ENCODE measurements at places on chromosomes 4 and X. TPM values are rescaled to one million over a fixed set of nuclear protein-coding genes. Genes with fewer than 3 reads are reported as not detected.

DNA sequence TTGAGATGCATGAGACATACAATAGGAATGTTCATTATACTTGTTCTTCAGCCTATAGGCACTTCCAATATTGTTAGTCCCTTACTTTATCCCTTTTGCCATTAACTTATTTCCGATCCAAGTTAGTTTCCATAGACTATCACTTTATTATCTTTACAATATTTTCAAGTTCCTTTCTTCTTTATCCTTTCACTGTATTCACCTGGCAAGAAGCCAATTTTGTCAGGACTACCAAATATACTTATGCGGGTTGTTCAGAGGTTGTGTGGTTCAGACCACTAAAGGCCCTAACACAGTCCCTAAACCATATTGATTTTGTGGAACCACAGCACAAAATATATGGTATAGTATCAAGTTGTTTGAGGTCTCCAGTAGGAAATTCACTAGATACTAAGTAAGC, 245.0 kb upstream of the HTR2C start:
- no peak for DNase-seq

DNA sequence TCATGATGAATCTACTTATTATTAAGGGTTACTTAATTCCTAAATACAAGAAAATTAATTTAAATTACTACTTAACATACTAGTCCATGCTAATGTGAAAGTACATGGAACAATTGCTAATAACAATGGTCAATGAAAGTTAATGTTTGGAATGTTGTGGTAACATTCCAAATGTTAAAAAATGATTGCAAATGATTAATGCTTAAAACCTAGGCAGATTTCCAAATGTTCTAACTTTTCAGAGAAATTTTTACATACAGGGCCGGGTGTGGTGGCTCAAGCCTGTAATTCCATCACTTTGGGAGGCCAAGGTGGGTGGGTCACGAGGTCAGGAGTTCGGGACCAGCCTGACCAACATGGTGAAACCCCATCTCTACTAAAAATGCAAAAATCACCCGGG, 1851.3 kb upstream of the PCDH7 start:
- DNase-seq: no peak

DNA sequence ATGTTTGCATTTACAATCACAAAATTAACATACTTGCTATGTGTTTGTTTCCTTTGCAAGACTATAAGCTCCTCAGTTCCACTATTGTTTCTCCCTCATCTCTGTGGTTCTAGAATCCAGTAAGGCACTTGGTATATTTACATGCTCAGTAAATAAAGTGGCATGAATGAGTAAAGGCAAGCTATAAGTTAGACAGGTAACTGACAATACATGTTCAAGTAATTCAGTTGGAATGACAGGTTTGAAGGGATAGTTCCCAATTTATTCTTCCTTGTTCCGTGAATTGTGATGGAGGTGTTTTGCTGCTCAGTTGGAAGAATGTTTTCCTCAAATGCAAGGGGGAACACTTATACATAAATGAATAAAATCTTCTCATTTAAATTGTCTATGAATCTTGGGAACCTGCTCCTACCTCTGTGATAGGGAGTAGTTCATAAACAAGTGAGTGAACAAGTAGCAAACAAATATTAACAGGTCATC, 54.1 kb upstream of the DHX15 start:
- DNase-seq: no peak

DNA sequence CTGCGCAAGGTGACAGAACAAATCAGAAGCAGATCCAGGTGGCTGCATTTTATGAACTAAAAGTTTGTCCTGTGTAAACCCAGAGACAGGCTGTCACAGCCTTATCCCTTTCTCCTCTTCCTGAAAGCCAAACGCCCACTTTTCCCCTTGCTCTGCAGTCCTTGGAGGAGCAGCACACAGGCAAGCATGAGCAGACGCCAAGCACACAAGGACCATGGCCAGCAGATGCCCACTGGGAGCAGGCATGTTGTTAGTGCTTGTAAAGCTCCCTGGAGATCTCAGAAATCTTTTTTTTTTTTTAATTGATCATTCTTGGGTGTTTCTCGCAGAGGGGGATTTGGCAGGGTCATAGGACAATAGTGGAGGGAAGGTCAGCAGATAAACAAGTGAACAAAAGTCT, 11.5 kb upstream of the HOPX start:
- DNase-seq: no peak

DNA sequence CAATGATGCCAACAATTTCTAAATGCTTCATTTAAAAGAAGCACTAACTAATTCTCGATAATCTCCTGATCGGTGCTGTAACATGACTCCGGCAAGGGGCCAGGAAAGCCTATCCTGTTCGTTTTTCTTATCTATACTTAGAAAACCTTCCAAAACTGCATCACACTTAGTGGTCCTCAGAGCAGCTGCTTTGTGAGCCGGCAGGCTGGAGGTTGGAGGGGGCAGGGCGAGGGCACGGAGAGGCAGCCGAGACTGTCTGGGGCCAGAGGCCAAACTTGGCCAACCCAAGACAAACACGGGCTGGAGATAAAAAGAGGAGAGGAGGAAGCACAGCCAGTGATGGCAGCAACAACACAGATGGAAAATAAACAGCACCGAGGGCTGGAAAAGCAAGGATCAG, 455.7 kb downstream of the BCOR start:
- no peak for DNase-seq

- DNase-seq: no peak
These were observed 45.3 kb downstream of the HMGB2 start for GRCh38 chr4:173288698-173289352.

DNA sequence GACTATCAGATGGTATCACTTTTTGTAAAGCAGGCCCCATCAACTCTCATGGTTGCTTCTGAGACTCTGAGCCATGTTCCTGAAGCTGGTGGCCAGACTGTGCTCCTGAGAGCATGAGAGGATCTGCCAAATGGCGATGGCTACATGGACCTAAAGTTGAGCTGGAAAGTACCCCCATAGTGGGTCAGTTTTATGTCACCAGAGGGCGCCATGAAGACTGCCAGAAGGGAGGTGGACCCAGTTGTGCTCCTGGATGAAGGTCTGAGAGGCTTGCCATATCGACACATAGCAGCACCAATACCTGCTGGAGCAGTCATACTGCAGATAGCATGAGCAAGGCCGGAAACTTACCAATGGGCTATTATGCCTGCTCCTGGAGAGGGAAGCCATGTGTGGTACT, 105.7 kb downstream of the SLITRK2 start:
- peak; percentile 1 for DNase-seq

DNA sequence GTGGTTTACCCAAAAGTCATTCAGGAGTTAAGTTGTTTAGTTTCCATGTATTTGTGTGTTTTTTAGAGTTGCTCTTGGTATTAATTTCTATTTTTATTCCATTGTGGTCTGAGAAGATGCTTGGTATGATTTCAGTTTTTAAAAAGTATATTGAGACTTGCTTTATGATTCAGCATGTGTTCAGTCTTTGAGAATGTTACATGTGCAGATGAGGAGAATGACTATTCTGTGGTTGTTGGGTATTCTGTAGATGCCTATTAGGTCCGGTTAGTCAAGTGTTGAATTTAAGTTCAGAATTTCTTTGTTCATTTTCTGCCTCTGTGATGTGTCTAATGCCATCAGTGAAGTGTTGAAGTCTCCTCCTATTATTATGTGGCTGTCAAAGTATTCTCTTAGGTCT, 249.4 kb downstream of the ARHGAP10 start:
- DNase-seq: no peak

GRCh38 chr4:17197070-17197469, 298.6 kb upstream of the LDB2 start:
- DNase-seq: no peak

- DNase-seq: no peak
These were observed 35.8 kb downstream of the APLN start for GRCh38 chrX:129618997-129619396.

GRCh38 chr4:100299046-100299840, 109.0 kb upstream of the DDIT4L start:
- no peak for DNase-seq

DNA sequence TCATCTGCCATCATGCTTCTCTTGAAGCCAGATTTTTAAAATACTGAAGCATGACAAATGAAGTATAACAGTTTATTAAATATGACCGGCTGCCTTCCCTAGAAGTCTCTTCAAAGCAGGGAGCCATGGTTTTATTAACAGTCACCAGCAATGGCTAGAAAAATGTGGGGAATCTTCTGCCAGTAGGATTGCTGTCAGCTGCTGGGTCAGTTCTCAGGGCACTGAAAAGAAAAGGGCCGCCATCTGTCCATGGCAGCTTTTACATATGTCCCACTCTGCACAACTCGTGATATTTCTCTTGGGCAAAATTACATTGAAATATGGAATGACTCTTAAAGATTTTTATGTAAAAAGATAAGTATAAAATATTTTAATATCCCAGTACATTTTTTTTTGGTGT, 2.8 kb downstream of the CCNG2 start:
- DNase-seq: no peak

DNA sequence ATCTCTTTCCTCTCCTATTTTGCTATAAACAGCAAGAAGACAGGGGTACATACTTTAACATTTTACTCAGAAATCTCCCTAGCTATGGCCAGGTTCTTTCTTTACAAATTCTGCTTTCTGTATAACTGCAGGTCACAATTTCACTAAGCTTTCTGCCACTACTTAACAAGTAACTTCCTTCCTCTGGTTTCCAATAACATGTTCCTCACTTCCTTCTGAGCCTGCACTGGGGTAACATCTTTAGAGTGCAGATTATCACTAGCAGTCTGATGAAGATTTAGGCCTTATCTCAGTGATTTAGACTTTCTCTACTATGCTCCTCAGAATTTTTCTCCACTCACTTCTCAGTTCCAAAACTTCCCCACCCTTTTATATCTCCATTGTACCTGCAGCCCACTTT, 1930.5 kb upstream of the AGA start:
- no peak for DNase-seq

- no peak for DNase-seq
These were observed 17.9 kb downstream of the LRPAP1 start for GRCh38 chr4:3514221-3514780.

DNA sequence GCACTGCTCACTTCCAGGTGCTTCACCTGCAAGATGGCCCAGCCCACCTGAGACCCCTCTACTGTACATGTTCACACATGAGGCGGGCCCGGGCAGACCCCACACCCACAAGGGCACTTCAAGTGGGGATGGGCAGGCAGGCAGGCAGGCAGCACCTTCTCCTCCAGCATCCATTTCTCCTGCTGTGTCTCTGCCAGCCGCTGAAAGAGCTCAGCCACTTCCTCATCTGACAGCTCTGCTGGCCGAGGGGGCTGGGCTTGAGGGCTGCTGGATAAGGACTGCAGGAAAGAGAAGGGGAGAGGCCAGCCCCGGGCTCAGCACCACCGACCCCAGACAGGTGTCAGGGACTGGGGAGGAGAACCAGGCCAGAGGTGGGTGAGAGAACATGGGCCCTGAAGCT, 4.4 kb upstream of the KCND1 start:
- DNase-seq: no peak

- no peak for DNase-seq
These were observed 25.2 kb downstream of the TIGD2 start for GRCh38 chr4:89136525-89136924.

GRCh38 chrX:148298737-148299136, 201.7 kb upstream of the AFF2 start:
- no peak for DNase-seq

DNA sequence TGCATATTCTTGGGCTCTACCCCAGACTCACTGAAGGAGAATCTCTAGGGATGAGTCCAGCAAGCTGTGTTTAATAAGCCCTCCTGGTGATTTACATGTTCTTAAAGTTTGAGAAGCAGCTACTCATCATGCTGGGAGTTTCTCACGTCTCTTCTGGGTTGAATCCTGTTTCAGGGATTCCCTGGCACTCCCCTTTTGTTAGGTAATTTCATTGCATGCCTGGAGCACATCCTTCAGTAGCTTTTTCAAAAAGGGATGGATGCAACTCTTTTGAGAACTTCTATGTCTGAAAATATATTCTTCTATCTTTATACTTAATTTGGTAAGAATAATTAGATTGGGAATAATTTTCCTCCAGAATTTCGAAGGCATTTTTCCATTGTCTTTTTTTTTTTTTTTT, 4.4 kb downstream of the EVC start:
- DNase-seq: no peak

DNA sequence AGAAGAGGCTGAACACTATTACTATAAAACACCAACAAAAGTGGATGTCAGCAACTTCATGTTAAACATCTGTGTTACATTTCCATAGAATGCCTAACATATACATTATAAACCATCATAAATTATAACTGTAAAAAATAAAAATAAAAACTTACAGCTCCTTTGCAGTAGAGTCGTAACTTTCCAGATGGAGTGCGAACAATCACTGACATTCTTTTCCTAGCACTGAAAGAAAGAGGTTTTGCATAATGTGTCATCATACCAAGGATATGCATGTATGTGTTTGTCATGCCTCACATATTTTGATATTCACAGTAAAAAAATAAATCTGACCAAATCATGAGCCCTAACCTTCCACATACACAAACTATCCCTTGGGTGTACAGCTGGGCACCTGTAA, 113.1 kb downstream of the ATP8A1 start:
- no peak for DNase-seq

DNA sequence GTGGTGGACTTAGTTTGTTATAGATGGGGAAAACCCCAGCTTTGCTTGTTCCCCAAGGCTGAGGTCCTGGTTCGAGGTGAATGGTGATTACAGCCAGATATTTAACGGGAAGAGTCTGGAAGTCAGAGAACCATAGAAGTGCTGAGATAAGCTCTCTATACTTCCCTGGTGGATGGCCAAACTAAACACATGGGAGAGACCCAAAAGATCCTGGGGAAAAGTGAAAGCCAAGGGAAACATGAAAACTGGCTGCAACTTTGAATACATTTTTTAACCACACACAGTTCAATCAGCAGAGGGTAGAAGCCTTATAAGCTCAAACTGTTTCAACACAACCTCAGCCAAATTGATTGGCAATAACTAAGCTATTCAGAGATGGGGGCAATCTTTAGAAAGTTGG, 29.3 kb upstream of the SRPX start:
- no peak for DNase-seq

Gene VCX2
- total RNA-seq: not detected

Gene LANCL3
- total RNA-seq: 4.3 TPM

Gene NLGN4X
- total RNA-seq: 1.1 TPM

Gene WDFY3
- 55.5 TPM for total RNA-seq

Gene PRDM8
- total RNA-seq: 10.1 TPM

Gene TLR10
- 0.25 TPM for total RNA-seq

Gene PPEF2
- total RNA-seq: not detected

Gene RAB9B
- 0.82 TPM for total RNA-seq

Gene SATL1
- not detected for total RNA-seq

Gene CXCL3
- 30.8 TPM for total RNA-seq

Gene MAGED1
- total RNA-seq: 57.4 TPM

Gene TMSB15A
- total RNA-seq: not detected

Measured in mucosa of descending colon (tissue), 3 donors.